ENCODE measurements at places on chromosomes 7 and 10.

DNA sequence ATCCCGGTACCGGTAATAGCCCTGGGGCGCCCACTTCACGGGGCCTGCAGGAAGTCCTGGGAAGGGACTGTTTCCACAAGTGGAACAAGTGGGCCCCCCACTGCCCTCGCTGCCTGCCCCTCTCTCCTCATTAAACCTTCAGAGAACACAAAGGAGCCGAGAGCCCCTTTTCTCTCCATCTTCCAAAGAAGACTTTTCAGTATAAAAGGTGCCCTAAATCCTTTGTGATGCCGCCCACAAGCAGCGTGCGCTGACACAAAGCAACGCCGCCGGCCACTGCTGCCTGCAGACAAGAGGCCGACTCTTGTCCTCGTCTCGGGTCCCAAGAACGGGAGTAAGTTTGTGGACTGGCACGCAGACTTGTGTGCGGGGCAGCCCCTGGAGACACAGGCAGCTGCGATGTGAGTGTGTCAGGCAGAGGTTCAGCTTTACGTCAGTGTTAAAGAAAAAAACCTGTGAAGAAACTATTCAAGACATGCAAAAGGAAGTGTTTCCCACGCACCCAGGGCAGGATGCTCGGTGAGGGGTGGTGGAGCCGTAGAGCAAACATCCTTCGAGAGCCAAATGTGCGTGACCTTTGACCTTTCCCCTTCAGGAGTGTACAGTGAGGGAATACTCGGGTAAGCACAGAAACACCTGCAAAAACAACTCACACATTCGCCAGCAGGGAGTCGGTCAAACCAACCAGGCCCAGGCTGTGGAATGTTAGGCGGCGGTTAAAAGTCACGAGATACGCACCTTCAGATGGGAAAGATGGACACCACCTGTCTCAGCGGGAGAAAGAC lies 118.2 kb downstream of the VIPR2 start:
- DNase-seq: no peak

DNA sequence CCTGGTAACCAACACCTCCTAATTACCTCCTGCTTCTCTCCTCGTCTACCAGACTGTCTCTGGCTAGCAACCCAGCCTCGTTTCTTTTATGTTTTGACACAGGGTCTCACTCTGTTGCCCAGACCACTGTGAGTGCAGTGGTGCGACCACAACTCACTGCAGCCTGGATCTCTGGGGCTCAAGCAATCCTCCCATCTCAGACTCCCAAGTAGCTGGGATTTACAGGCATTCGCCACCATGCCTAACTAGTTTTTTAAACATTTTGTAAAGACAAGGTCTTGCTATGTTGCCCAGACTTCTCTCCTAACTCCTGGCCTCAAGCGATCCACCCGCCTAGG lies 10.2 kb downstream of the TNRC18 start:
- DNase-seq: no peak

DNA sequence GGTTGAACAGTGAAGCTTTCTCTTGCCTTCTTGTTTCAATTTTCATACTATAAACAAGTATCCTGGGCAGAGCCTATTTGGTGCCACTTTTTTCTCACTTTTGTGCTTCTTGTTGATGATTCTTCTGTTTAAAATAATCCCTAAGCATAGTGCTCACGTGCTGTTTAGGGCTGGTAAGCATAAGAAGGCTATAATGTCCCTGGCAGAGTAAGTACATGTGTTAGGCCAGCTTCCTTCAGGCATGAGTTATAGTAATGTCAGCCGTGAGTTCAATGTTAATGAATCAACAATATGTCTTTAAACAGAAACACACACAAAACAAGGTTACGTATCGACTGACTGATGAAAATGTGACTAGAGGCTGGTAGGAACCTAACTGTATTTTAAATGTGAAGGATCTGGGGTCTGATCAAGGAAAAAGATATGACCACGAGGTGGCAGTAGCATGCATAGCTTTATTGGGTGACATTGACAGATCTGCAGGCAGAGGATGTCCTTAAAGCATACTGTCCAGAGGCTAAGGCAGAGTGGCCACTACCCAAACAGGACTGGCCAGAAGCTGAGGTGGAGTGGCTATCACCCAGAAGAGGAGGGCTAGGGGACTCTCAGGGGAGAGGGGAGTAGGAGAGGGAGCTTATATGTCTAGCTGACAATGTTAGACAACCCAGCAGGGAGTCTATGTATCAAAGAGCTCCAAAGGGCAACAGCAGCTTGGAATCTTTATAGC lies 113.7 kb downstream of the BRAF start:
- DNase-seq: peak; percentile 12

DNA sequence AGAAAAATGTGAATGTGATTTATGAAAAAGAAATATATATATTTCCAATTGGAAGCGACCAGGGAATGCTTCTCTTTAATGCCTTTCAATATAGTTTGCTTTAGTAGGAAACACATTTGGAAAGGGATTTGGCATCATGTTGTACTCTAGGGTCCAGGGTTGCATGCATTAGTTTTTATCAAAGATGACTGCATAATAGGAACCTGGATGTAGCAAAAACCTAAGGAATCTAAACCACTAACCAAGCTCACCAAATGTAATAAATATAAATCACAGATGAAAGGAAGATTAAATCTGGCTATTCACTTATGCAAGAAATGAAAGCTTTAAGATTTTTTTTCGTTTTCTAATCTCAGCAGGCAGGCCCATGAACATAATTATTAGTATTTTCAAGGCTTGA lies 120.0 kb downstream of the ATXN7L1 start:
- DNase-seq: no peak

DNA sequence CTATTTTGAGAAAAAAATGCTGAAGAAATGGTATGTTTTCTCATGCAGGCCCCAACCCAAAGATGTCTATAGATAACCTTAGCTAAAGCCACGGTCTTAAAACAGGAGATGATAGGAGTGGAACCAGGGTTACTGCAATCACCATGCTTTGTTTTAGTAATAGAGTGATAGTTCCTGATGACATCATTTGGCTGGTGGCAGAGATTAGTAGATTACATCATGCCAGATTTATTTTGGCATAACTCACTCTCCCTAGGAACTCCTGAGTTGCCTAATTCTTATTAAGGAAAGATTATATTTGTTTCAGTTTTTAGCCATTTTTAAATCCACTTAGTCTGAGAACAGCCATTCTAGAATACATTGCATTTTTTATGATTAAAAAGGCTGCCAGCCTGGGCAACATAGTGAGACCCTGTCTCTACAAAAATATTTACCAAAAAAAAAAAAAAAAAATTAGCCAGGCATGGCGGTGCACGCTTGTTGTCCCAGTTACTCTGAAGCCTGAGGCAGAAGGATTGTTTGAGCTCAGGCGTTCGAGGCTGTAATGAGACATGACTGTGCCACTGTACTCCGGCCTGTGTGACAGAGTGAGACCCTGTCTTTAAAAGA lies 17.8 kb downstream of the ENO4 start:
- no peak for DNase-seq
